Kidney (tissue), 22 donors: ENCODE measurements at places on chromosomes 5 and 9. TPM values are rescaled to one million over a fixed set of nuclear protein-coding genes. Genes with fewer than 3 reads are reported as not detected.

DNA sequence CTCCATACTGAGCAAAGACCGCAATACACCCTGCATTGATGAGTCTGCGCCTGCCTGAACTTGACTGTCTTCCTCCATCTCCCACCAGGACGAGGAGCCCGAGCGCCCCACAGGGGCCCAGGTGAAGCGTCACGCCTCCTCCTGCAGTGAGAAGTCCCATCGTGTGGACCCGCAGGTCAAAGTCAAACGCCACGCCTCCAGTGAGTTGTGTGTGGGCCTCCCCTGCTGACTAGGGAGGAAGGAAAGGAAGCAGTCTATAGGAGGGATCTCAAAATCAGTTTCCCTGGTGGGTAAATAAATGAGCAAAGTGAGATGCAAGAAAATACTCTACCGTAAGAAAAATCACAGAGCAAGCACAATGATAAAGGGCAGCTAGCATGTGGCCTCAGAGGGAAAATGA lies 22.8 kb upstream of the GRPEL2 start:
- H3K27ac ChIP-seq = peak overlapping the region; percentile 59
- no peak overlapping the region for H3K4me3 ChIP-seq
- no peaks in the 10 kb centered on the region for H3K27me3 ChIP-seq
- peaks cover 30% of the 10 kb centered on the region for H3K4me1 ChIP-seq
- H3K36me3 ChIP-seq = no peaks in the 10 kb centered on the region

- H3K4me3 ChIP-seq = no peak overlapping the region
- H3K36me3 ChIP-seq = no peaks in the 10 kb centered on the region
- H3K27ac ChIP-seq = no peak overlapping the region
These were observed 53.9 kb upstream of the TNFAIP8 start for GRCh38 chr5:119301906-119302305.

DNA sequence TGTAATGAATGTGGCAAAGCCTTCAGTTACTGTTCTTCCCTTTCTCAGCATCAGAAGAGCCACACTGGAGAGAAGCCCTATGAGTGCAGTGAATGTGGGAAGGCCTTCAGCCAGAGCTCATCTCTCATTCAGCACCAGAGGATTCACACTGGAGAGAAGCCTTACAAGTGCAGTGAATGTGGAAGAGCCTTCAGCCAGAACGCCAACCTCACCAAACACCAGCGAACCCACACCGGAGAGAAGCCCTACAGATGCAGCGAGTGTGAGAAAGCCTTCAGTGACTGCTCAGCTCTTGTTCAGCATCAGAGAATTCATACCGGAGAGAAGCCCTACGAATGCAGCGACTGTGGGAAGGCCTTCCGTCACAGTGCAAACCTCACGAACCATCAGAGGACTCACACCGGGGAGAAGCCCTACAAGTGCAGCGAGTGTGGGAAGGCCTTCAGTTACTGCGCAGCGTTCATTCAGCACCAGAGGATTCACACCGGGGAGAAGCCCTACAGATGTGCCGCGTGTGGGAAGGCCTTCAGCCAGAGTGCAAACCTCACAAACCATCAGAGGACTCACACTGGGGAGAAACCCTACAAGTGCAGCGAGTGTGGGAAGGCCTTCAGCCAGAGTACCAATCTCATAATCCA lies 6.8 kb downstream of the RPL12 start:
- no peaks in the 10 kb centered on the region for H3K4me1 ChIP-seq
- H3K27me3 ChIP-seq = no peaks in the 10 kb centered on the region
- DNase-seq = no peak
- H3K27ac ChIP-seq = no peak overlapping the region
- no peak overlapping the region for H3K4me3 ChIP-seq

- H3K36me3 ChIP-seq = no peaks in the 10 kb centered on the region
- H3K4me1 ChIP-seq = no peaks in the 10 kb centered on the region
- no peak for DNase-seq
- H3K4me3 ChIP-seq = peak overlapping the region; percentile 91
These were observed 1.1 kb downstream of the GPBP1 start for GRCh38 chr5:57174890-57175510.

DNA sequence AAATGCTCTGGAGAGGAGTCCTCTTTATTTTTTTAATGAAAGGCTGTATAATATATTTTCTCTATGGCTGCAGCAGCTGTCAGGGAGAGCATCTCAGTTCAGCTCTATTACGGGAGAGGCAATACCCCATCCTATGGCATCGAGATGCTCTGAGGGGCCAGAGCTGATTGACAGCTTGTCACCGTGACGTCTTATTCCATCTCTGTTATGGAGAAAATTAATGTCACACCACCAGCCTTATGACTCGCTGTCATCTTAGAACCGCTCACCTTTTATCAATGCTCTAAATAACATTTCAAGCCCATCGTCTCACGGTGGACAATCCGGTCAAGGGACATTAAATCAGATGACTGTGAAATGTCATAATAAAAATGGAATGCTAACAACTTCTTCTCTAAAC lies 273.5 kb downstream of the SLF1 start:
- H3K4me3 ChIP-seq = no peak overlapping the region
- no peaks in the 10 kb centered on the region for H3K4me1 ChIP-seq
- H3K27ac ChIP-seq = no peak overlapping the region
- no peaks in the 10 kb centered on the region for H3K36me3 ChIP-seq
- no peaks in the 10 kb centered on the region for H3K27me3 ChIP-seq

DNA sequence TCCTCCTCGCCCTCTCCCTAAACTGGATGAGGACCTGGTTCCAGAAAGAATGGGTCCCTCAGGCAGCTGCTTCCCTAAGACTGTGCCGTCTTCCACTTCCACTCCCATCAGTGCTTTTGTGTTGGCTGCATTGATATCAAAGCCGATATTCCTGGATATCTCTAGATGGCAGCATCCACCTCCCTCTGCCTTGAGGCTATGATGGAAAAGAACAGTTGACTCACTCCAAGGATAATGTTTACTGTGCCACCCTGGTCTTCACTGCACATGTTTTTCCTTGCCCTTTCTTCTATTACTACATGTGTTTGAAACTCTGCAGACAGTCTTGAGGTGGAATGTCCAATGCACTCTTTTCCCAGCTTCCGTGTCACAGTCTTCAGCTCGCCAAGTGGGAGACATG lies 211.6 kb downstream of the MAST4 start:
- no peak overlapping the region for H3K4me3 ChIP-seq
- DNase-seq = no peak
- H3K4me1 ChIP-seq = no peaks in the 10 kb centered on the region
- no peaks in the 10 kb centered on the region for H3K36me3 ChIP-seq
- no peaks in the 10 kb centered on the region for H3K27me3 ChIP-seq

DNA sequence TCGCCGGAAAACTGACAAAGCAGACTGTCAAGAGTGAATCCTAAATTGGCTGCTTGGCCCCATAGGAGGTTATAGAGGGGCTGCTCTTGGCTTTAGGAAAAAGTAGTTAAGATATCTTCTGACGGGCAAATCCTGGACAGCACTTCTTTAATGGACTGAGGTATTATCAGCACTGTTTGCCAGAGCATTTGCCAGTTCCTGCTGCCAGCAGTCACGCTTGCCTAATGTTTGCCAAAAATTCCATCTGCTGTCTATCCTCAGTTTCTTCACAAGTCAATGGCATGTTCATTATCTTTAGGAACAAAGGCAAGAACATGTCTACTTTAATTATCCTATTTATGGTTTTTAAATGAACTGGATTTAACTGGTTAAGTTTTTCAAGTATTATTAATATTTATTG lies 25.8 kb upstream of the SREK1 start:
- H3K27ac ChIP-seq = no peak overlapping the region
- H3K4me3 ChIP-seq = no peak overlapping the region
- H3K4me1 ChIP-seq = no peaks in the 10 kb centered on the region
- H3K36me3 ChIP-seq = no peaks in the 10 kb centered on the region

GRCh38 chr9:17636349-17636748 lies 57.5 kb downstream of the SH3GL2 start:
- no peaks in the 10 kb centered on the region for H3K4me1 ChIP-seq
- H3K36me3 ChIP-seq = no peaks in the 10 kb centered on the region
- DNase-seq = no peak
- H3K27ac ChIP-seq = no peak overlapping the region

DNA sequence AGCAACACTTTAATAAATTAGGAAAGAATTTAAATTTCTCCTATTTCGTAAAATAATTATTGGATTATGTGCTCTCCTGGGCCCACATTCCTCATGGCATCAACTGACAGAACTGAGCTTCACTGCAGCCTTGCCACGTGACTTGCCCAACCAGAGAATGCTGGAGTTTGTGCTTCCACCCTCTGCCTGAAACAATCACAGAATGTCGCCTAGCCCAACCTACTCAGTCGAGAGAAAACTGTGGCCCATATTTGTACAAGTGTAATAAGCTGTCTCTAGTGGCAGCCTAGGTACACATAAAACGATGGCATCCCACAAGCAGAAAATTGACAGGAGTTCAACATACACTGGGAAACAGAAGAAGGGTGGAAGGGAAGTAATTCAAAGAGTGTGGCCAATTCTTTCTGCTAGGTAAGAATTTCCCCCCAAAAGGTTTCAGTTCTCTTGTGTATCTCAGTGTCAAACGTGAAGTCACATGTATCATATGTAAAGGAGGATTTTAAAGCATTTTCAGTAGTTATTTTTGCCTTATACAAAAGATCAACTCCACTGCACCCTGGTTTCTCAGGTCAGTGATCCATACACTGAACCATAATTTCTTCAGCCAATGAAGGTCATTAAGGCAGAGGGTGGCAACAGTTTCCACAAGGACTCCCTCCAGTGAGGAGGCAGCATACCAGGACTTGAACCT lies 41.7 kb downstream of the ZNF608 start:
- no peaks in the 10 kb centered on the region for H3K27me3 ChIP-seq
- no peaks in the 10 kb centered on the region for H3K36me3 ChIP-seq
- H3K4me3 ChIP-seq = no peak overlapping the region
- DNase-seq = no peak
- peaks cover 18% of the 10 kb centered on the region for H3K4me1 ChIP-seq

DNA sequence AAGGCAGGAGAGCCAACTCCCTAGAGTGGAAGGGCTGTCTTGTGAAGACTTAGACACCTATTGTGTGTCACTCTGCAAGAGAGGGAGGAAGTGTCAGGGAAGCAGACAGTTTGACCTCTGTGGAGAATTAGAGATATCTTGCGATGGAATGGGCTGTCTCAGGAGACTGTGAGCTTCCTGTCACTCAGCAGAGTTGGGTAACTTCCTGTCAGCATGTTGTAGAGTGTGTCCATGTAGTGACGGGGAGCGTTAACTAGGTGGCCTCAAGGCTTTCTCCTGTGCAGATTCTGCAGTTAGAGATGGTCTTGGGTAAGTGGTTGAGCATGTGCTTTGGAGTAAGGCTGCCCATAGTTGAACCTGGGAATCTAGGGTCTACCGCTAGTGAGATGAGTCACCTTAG lies 136.5 kb downstream of the KIF4B start:
- no peak overlapping the region for H3K4me3 ChIP-seq
- no peaks in the 10 kb centered on the region for H3K36me3 ChIP-seq
- no peak for DNase-seq
- H3K4me1 ChIP-seq = no peaks in the 10 kb centered on the region
- H3K27ac ChIP-seq = no peak overlapping the region
- H3K27me3 ChIP-seq = no peaks in the 10 kb centered on the region

DNA sequence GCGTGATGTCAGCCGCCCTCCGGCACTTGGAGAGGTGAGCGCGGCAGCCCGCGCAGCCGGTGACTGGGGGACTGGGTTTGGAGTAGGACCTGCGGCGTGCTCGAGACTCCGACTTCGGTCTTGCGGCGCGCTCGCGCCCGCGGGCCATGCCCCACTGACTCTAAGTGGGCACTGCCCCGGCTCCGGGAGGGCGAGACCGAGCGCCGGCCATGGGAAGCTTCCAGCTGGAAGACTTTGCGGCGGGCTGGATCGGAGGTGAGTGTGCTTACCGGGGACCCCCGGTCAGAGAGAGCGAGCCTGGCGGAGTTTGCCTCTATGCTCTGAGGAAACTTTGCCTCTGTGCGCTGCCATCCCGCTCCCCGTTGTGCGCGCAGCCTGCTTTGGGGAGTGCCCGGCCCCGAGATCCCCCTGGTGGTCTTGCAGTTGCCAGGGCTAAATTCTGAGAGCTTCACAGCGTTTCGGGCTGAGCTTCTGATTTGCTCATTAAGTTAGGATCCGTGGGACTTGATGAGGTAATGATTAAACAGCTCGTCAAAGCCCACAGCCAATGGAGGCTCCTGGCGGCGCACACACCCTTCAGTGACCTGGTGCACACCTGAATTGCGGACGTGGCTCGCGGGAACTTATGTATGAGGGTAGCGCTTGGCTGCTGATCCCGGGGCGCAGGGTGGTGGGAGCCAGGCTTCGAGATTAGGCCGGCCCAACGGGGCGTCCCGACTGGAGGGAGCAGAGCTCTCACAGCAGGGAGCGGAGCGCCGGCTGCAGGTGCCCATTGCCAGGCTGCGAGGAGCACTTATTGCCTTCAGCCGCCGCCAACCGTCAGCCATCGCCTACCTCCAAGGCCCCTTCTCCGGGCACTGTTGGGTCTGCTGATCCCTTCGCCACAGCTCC lies at the start of gene SLC25A48:
Gene SLC25A48 (plus strand): TSS at position 25 of the 891 bp plus-strand sequence. CDS start 185 bp downstream, at position 210.
- peaks cover 7% of the 10 kb centered on the region for H3K4me1 ChIP-seq
- H3K4me3 ChIP-seq = peak within 1 kb of the TSS; percentile 73
- peaks cover 3% of the 10 kb centered on the region for H3K27me3 ChIP-seq
- H3K27ac ChIP-seq = peak within 1 kb of the TSS; percentile 85
- peak; percentile 83 for DNase-seq

DNA sequence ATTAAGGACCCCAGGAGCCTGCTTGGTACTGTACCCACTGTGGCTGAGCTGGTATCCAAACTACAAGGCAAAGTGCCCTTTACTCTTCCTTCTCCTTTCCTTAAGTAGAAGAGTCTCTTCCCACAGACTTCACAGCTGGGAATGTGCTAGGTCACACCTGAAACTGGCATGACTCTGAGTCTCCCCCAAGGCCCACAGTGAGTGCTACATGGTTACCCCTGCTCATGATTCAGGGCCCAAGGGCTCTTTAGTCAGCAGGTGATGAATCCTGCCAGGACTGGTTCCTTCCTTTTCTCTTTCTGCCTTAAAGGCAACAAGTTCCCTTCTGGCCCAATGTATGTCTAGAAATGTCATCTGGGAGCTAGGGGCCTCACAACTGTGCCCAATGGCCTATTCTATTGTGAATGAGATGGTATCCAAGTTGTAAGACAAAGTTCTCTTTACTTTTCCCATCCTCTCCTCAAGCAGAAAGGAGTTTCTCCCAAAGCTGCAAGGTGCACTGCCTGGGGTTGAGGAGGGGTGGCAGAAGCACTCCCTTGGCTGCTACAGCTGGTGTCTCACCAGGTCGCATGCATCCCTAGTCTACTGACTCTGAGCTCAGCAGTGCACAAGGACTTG lies 134.4 kb downstream of the TMEM38B start:
- H3K4me3 ChIP-seq = no peak overlapping the region
- no peaks in the 10 kb centered on the region for H3K36me3 ChIP-seq
- H3K27me3 ChIP-seq = no peaks in the 10 kb centered on the region
- no peaks in the 10 kb centered on the region for H3K4me1 ChIP-seq
- DNase-seq = no peak

- DNase-seq = no peak
- no peaks in the 10 kb centered on the region for H3K4me1 ChIP-seq
- no peak overlapping the region for H3K27ac ChIP-seq
- no peak overlapping the region for H3K4me3 ChIP-seq
- no peaks in the 10 kb centered on the region for H3K27me3 ChIP-seq
These were observed 205.1 kb upstream of the EFNA5 start for GRCh38 chr5:107875833-107876232.

GRCh38 chr9:37259951-37260350 lies 139.6 kb downstream of the ZCCHC7 start:
- no peaks in the 10 kb centered on the region for H3K27me3 ChIP-seq
- no peak overlapping the region for H3K4me3 ChIP-seq
- no peak overlapping the region for H3K27ac ChIP-seq
- no peaks in the 10 kb centered on the region for H3K36me3 ChIP-seq
- H3K4me1 ChIP-seq = no peaks in the 10 kb centered on the region
- DNase-seq = no peak

ADAMTSL2 gene
- total RNA-seq = 32.1 TPM

GRM6 gene
- not detected for total RNA-seq

SLC22A4 gene
- 2.4 TPM for total RNA-seq

SYK gene
- 52.2 TPM for total RNA-seq

PCSK5 gene
- 14.7 TPM for total RNA-seq
